HL-60 (cell line): ENCODE measurements at places on chromosomes 2 and 18.

DNA sequence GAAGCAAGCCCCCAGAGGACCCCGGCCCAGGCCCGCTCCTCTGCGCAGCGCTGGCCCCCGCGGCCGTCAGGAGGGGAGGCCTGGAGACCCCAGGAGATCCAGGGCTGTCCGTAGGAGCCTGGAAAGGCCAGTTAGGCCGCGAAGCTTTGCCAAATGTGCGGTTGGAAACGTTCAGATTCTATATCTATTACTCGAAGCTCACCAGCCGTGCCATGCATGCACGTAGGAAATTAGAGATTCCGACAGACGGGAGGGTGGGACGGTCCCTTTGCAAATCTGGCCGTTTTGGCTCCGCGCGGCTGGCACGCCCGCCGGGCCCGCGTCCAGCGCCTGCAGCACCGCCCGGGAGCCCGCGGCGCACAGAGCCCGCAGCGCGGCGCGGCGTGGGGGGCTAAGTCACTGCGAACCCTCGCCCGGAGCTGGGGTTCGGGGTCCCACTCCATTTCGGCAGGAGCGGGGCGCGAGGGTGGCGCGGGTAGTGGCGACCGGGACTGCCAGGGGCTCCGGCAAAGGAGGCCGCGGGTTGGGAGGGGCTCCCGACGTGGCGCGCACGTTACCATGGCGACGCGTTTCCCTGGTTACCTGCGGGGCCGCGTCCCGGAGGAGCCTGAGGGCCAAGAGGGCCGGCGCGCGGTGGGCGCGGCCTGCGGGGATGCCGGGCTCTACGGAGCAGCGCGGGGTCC, 488.6 kb upstream of the SMIM21 start:
- DNase-seq = no peak

GRCh38 chr2:63124218-63124617, 73.6 kb downstream of the OTX1 start:
- peak; percentile 51 for DNase-seq

DNA sequence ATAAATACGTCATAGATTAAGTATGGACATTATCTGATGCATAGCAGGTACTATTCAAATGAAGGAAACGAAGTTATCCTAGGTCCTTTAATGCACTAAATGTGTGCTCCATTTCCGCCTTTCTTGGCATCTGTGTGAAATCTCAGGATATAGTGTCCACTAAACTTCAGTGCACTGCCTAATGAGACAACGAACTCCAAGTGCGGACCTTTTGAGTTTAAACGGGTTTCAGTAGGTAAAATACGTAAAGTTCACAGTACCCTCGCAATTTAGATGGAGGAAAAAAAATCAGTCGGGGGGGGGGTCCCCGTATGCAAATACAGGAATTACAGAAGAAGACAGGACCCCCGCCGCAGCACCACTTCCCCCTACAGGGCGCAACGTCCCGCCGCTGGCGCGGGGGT, 729 bp upstream of the REL start:
- DNase-seq = no peak

DNA sequence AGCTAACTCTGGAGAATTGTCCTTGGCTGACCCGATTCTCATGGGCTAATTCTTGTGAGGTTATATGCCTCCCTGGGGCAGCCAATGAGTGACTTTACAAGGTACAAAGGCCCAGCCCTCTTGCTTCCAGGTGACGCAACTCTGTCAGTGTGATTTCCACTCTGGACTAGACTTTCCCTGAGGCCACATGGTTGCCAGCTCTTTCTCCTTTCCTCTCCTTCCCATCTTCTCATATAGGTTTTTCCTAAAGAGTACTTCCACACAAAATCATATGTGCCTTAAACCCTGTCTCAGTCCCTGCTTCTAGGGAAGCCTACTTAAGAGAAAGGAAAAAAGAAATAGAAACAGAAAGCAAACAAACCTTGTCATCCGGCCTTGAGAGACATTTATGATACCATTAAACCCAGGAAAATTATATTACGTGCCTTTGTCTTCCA, 226.2 kb upstream of the ZSWIM2 start:
- DNase-seq = no peak

DNA sequence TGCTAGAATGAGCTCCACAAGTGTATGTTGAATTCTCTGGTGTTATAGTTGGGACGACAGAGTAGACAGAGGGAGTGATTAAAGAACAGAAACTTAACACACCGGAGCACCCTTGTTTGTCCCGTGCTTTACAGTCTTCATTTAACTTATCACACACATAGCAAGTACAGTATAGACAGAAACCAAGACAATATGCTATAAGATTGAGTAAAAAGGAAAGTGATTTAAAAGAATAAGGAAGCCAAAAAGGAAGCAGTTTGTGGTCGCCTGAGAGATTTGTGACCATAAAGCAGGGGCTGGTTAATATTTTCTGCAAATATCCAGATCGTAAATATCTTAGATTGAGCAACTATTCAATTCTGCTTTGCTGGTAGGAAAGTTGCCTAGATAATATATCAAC, 1128.4 kb downstream of the TSN start:
- DNase-seq = no peak

DNA sequence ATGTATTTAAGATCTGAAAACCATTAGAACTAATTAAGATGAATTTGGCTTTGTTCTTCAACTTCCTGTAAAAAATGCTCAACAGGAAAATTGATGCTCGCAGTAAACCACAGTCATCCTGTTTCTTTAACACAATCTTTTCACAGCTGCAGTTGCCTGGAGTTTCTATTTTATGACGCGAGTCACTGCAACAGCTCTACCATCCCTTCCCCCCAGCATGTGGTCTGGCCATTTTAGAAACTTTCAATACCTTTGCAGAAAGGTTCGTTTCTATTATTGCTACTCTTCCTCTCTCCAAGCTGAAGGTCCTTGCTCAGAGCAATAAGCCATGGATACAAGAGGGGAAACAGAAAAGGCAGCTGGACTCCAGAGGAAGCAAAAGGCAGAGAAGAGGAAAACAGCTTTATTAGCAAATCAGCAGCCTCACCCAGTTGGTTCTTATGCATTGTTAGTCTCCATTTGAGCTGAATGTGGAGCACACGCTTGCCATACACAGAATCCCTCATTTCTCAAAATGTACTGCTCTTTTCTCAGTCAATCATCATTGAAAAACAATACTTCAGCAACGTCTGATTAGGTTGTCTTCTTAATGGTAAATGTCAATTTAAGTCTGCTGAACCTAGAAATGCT, 3.9 kb downstream of the WIPF1 start:
- DNase-seq = peak; percentile 43

DNA sequence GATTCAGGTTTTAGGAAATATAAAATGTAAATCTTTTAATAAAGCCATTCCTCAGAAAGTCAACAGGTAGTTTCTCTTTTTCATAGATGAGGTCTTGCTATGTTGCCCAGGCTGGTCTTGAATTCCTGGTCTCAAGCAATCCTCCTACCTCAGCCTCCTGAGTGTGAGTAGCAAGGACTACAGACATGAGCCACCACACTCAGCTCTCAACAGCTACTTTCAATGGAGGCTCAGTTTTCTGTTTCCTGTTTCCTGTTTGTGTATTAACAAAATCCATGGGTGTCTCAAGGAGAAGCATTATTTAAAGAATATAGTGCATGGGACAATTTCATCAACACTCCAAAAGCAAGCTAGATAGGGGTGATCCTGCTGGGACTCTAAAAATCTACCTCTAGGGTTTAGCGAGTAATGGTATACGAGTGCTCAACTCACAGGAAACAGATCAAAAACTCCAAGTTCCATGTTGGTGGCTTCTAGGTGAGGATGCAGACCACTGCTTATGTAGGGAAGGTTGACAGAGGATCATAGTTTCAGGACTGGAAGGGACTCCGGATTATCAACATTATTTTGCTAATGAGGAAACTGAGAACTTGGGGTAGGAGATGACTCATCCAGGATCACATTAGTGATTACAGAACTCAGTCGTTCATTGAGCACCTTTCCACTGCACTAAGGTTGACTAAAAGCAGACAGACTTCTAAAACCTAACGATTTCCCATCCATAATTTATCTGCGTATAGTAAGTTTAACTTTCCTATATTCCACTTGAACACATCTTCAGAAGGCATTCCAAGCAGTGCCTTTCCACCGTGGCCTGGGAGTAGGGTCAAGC, 61.7 kb upstream of the WIPF1 start:
- DNase-seq = no peak

GRCh38 chr2:201152517-201152916, 30.4 kb upstream of the CASP10 start:
- DNase-seq = no peak

- no peak for DNase-seq
Observed at GRCh38 chr2:215369181-215369760, 57.4 kb downstream of the ATIC start.
